ENCODE measurements at places on chromosomes 5 and 9.

- DNase-seq, result no peak
Observed at GRCh38 chr5:10445352-10445751, 3.7 kb downstream of the ROPN1L start.

- no peak for DNase-seq
Observed at GRCh38 chr9:98990181-98990870, 46.6 kb downstream of the COL15A1 start.

DNA sequence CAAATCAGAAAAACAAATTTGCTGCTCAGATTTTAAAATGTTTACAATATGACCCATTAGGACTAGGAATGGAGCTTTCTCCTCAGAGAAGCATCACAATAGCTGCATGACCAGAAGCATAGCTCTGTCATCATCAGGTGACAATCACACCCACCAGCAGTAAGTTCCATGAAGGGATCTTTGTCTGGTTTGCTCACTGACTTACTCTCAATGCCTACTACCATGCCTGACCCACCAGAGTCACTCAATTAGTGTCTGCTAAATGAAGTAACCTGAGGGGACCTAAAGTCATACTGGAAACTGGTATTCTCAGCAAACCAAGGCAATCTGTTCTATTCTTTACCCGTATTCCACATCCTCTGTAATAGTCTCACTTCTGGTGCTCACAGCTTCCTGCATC, 7.7 kb downstream of the ERMP1 start:
- no peak for DNase-seq

DNA sequence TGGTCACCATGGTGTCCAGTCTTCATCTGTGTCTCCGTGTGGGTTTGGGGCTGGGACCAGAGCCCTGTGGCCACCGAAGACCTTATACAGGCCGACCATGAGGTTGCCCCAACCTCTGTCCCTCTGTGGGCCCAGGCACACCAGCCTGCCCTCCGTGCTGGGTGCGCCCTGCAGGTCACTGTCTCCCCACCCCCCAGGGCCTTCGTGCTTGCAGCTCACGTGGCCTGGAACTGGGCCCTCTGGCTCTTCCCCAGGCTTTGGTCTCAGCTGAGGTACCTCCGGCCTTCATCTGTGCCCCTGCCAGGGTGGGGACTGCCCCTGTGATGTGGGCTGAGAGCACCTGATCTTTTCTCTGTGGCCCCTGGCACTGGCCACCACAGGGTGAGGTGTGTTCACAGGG, 92.1 kb downstream of the RXRA start:
- no peak for DNase-seq

DNA sequence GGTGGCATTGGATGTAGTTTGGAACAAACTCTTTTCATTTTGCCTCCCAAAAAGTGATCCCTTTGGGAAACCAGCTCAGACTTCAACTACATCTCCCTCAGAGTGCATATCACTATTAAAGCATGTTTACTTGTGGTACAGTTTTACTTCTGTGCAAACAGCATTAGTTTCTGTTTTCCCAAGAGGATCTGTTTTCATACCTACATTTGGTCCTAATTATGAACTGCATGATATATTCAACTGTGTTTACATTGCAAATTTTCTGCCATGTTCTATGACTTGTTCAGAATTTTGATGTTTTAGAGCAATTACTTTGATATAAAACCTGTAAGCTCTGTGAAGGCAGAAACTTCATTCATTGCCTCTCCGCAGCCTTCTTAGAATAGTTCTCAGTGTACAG, 681.5 kb upstream of the ACO1 start:
- DNase-seq, result no peak

GRCh38 chr5:38557792-38558191, 1.3 kb upstream of the LIFR start:
- no peak for DNase-seq

All from astrocyte of the spinal cord (primary cell).